Activated CD4-positive, alpha-beta T cell treated with anti-CD3 and anti-CD28 coated beads for 36 hours (primary cell): ENCODE measurements at places on chromosomes 2 and 18. TPM values are rescaled to one million over a fixed set of nuclear protein-coding genes. Genes with fewer than 3 reads are reported as not detected.

DNA sequence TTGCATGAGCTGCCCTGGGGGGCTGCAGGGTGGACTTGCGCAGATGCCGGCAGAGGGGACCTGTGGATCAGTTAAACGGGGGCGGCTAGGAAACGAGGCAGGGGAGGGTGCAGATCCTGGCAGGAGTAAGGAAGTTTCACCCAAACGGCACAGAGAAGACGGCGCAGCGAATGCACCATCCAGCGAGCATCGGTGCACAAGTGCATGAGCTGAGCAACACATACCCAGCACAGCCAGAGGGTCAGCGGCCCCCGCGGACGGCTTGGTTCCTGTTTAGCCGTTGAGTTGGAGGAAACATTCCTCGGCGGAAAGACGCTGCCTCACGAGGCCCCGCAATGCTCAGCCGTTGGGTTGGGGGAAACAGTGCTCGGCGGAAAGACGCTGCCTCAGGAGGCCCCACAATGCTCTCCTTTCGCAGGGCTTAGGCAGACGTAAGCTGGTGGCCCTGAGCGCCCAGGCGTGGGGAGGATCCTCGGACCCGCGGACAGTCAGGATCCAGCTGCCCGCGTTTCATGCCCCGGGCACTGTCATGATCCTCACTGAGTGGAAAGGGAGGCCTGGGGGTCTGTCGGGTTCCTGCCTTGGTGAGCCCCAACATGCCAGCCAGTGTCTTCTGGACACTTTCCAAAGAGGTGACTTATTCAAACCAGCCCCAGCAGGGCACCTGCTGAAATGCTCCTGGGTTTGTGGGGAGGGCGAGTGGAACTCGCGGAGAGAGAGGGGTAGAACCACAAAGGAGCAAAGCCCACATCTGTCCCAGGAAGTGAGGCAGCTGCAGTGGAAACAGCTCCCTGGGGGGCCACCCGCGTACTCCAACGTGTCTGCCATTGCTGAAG is 86.3 kb downstream of the NDUFA10 start:
- H3K27ac ChIP-seq = no peak overlapping the region
- peaks cover 1% of the 10 kb centered on the region for H3K36me3 ChIP-seq
- peaks cover 9% of the 10 kb centered on the region for H3K4me1 ChIP-seq
- H3K27me3 ChIP-seq = no peaks in the 10 kb centered on the region
- H3K4me3 ChIP-seq = no peak overlapping the region

DNA sequence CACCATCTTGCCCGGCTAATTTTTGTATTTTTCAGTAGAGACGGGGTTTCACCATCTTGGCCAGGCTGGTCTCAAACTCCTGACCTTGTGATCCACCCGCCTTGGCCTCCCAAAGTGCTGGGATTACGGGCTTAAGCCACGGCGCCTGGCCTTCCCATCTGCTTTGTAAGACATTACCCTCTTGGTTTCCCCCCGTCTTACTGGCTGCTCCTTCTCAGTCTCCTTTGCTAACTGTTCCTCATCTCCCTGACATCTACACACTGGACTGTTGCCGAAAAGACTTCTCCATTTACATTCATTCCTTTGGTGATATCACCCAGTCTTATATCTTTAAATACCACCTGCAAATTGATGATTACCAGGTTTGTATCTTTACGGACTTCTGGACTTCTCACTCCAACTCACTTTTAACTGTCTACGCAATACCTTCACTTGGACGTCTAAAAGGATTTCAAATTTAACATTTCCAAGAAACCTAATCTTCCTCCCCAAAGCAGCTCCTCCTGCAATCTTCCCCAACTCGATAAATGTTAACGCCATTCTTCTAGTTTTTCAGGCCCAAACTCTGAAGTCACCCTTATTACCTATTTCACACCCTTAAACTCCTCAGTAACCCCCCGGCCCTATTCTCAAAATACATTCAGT is 37.9 kb downstream of the YES1 start:
- no peak for DNase-seq
- no peak overlapping the region for H3K4me3 ChIP-seq
- H3K4me1 ChIP-seq = peaks cover 22% of the 10 kb centered on the region
- H3K36me3 ChIP-seq = peaks cover 13% of the 10 kb centered on the region
- no peak overlapping the region for H3K27ac ChIP-seq

- H3K36me3 ChIP-seq = no peaks in the 10 kb centered on the region
- H3K4me3 ChIP-seq = no peak overlapping the region
- H3K27me3 ChIP-seq = no peaks in the 10 kb centered on the region
- no peaks in the 10 kb centered on the region for H3K4me1 ChIP-seq
These were observed 156.0 kb downstream of the TFCP2L1 start for GRCh38 chr2:121128741-121129659.

DNA sequence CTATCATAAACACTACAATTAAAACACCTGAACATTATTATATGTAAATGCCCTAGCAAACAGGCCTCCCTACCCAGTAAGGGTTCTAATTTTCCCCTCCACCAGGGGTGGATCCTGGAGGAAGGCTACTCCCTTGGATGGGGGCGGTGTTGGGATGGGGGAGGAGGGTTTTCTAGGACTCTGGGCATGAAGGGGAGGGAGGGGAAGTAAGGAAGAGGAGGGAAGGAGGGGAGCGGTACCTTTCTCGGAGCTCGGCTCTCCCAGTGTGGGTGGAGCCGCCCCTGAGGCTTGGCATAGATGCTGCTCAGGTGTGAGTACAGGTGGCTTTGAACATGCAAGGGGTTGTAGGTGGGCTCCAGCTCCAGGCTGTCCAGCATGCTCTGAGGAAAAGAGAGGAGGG is 5.4 kb downstream of the DOK1 start:
- peaks cover 3% of the 10 kb centered on the region for H3K36me3 ChIP-seq
- DNase-seq = no peak
- H3K4me1 ChIP-seq = peaks cover 11% of the 10 kb centered on the region
- H3K27ac ChIP-seq = no peak overlapping the region
- peaks cover 32% of the 10 kb centered on the region for H3K27me3 ChIP-seq

DNA sequence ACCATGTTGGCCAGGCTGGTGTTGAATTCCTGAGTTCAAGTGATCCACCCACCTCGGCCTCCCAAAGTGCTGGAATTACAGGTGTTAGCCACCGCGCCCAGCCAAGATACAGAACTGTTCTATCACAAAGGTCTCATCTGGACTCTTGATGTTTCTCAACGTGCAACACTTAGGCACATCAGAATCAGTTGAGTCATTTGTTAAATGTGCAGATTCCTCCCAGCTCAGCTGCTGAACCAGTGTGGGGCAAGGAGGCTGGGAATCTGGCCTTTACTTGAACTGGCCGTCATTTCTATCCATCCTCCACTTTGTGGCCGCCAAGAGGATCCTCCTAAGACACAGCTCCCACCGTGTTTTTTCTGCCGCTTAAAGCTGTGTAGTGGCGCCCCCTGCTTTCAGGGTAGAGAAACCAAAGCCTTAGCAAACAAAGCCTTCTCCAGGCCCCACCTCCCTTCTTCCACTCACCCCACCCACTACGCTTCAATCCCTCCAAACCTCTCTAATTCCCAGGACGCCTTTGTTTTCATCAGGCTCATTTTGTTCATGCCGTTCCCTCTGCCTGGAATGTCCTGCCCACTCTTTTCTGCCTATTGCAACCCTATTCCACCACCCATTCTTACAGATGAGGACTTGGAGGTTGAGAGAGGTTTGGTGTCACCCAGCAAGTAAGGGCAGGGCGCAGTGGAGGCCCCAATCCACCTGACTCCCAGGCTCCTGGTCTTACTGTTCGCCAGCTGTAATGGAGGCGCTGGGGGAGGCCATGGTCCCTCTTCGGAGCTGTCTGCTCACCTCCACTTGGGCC is 776 bp upstream of the SPEG start:
- no peak overlapping the region for H3K27ac ChIP-seq
- H3K4me1 ChIP-seq = no peaks in the 10 kb centered on the region
- DNase-seq = peak; percentile 71
- H3K36me3 ChIP-seq = no peaks in the 10 kb centered on the region
- no peak overlapping the region for H3K4me3 ChIP-seq

GRCh38 chr2:160345071-160345764 is 145.1 kb upstream of the ITGB6 start:
- H3K27ac ChIP-seq = peak overlapping the region; percentile 84
- DNase-seq = no peak
- no peaks in the 10 kb centered on the region for H3K27me3 ChIP-seq
- H3K36me3 ChIP-seq = peaks cover 9% of the 10 kb centered on the region

Gene ASNSD1
- total RNA-seq = 58.4 TPM

Gene PLGLB1
- total RNA-seq = 1.1 TPM

Gene LOXHD1
- total RNA-seq = 0.07 TPM

Gene TUBA3D
- total RNA-seq = not detected

Gene TSPYL6
- not detected for total RNA-seq
